EL (cell line): ENCODE measurements at places on chromosomes 6 and 20.

GRCh38 chr20:44018259-44018941 is 103.7 kb downstream of the TOX2 start:
- peak; percentile 87 for DNase-seq

GRCh38 chr20:54284928-54285704 is 77.2 kb downstream of the PFDN4 start:
- peak; percentile 2 for DNase-seq

DNA sequence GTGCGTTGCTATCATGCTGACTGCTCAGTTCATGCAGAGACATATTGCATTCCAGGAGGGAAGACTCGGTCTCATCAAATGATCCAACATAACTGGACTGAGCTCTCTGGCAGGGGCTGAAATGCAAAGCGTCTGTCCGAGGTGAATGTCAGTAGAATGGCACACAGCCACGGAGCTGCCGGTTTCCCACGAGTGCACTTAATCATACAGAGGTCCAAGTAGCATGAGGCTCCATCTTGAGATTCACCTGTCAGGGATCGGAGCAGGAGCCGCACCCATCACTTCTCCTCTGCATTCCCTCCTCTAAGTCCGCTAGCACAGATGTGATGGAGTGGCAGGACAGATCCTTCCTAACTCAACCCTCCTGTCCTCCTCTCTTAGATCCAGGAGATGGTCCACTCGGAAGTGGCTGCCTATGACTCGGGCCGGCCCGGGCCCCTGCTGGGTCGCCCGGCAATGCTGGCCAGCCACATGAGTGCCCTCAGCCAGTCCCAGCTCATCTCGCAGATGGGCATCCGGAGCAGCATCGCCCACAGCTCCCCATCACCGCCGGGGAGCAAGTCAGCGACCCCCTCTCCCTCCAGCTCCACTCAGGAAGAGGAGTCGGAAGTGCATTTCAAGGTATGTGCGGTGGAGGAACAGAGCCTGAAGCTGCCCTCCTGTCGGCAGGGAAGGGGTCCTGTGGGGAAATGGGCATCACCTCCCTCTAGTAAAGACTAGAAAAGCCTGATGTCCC is 135.9 kb downstream of the JPH2 start:
- no peak for DNase-seq

DNA sequence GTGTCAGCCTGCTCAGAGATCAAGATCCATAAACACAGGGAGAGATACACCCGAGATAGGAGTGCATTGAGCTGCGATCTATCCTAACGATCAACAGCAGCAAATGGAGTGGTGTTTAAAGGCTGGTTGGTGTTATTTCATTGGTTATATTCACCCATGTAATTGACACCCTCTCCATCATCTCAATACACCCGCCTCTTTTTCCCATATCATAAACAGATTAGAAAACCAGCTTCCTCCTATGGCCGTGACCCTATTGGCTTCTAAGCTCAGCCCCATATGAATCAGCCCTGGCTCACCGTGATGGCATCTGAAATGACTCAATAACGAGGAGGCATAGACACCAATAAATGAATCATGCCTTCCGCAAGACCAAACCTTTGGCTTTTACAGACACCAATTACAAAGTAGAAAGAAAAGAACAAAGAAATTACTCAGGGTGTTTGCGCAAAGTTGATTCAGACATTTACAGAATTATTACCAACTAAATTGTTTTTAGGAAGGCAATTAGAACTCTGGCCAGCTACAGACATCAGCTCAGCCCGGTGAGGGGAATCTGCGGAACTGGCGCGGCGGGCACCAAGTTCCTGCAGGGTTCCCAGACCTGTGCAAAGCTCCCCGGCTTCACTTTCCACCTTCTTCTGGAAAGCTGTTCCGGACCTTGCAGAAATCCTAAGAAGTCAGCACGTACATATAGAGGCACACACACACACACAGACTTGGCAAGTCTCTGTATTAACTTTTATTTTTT is 11.5 kb downstream of the PMEPA1 start:
- DNase-seq, result peak; percentile 99

GRCh38 chr20:18056174-18057100 is 1.3 kb downstream of the OVOL2 start:
- DNase-seq, result no peak

DNA sequence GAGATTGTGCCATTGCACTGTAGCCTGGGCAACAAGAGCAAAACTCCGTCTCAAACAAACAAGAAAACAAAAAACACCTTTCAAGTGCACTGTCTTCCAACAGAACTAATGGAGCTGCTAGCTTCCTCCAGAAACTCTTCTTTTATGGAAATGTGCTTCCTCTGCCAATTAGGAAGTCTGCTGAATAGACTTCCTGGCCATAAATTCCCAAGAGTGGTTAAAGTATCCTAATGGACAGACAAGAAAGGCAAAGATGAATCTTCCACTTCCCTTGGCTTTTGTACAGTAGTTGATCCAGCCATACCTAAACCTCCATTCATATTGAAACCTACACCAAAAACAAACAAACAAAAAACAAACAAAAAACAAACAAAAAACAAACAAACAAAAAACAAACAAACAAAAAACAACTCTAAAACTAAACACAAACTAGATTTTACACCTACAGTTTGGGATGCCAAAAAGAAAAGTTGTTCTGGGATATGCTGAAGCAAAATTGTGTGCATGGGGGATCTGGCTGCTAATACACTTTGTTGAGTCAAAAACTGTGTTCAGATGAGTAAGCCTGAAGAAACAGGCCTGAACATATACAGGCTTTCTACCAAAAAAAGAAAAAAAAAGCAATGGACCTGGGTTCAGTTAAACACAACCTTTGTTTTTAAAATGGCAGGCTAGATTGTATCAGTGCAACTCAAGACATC is 59.8 kb upstream of the CARMIL1 start:
- DNase-seq, result no peak

DNA sequence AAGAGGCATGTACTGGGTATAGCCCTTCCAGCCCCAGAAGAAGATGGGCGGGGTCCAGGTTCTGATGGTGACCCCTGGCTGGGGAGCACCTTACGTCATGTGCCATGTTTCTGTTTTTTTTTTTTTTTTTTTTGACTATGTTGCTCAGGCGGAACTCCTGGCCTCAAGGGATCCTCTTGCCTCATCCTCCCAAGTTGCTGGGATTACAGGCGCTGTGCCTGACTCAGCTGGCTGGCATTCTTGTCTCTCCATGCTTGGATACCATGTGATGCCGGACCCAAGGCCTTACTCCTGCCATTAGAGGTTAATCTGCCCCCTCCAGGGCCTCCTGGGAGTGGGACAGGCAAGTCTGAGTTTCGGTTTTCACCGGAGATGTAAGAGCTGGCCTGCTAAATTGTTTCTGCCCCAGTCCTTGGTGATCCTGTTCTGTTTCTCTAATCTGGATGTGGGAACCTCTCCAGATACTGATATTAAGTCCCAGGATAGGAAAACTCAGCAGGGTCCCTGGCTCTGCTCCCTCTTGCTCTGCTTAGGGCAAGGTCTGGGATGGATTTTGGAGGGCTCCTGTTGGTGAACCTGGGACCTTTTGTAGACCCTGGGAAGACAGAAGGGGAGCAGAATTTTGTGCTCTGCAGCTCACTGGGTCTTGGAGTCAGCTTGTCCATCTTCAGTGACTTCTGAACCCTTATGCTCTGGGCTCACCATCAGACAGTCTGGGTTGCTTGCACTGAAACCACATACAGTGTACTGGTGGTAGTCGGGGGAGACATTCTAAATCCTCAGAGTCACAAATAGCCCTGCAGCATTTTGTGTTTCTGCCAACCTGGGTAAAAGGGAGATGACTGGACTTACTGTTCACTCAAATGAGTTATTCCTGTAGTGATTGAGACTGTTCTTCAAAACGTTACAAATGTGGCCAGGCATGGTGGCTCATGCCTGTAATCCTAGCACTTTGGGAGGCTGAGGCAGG is 45.1 kb downstream of the PTK7 start:
- DNase-seq, result peak; percentile 99

DNA sequence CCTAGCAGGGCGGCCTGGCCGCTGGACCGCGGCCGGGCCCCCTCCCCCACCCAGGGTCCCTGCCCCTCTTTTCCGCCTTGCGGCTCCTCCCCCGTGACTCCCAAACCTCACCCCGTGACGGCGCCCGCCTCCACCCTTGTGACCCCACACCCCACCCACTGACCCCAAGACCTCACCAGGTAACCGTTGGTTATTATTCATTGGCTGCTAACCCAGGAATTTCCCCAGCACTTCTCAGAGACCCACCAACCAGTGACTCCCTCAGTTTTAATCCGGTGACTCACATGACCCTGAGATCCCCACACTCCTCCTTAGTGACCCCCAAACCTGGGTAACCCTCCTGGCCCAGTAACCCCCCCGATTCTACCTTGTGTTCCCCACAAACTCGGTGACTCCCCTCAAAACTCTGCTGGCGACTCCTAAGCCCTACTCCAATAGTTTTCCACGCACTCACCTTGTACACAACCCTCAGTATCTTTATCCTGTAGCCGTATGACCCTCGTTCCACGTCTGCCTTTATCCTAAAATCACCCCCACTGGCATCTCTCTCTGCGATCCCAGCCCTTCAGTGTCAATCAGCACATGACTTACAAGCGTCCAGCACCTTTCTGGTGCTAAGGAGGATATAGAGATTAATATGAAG is 534 bp downstream of the ZNF76 start:
- DNase-seq, result peak; percentile 54

GRCh38 chr6:27049863-27050781 is 197.4 kb upstream of the PRSS16 start:
- DNase-seq, result no peak
